ENCODE measurements at places on chromosomes 12 and 14.

GRCh38 chr14:76729953-76730505 is 31.2 kb upstream of the VASH1 start:
- no peak overlapping the region for H3K4me3 ChIP-seq
- no peak overlapping the region for H3K27ac ChIP-seq
- H3K36me3 ChIP-seq, result no peaks in the 10 kb centered on the region
- peaks cover 15% of the 10 kb centered on the region for H3K27me3 ChIP-seq
- H3K4me1 ChIP-seq, result no peaks in the 10 kb centered on the region

- no peak overlapping the region for H3K27ac ChIP-seq
- no peak overlapping the region for H3K4me3 ChIP-seq
- peaks cover 5% of the 10 kb centered on the region for H3K36me3 ChIP-seq
- H3K4me1 ChIP-seq, result no peaks in the 10 kb centered on the region
- no peak for DNase-seq
These were observed 46.6 kb downstream of the CFAP251 start for GRCh38 chr12:121964813-121965643.

DNA sequence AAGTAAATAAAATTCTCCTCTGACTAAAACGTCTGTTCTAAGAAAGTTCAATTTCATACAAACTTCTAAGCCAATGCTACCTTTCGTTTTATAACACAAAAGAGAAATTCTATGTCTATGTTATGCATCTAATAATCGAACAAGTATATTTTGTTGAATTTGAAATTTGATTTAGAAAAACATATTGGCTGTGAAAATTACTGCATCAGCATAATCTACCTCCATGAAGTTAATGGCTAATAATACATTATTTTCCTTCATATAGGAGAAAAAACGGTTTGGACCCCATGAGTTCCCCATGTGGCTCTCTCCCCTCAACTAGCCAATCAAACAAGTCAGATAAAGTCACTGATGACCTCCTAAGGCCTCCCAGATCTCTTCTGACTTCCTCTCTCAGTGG is 106.5 kb downstream of the KCNH5 start:
- H3K36me3 ChIP-seq, result no peaks in the 10 kb centered on the region
- no peak overlapping the region for H3K27ac ChIP-seq
- H3K4me3 ChIP-seq, result no peak overlapping the region
- no peaks in the 10 kb centered on the region for H3K4me1 ChIP-seq
- no peak for DNase-seq

- peaks cover 2% of the 10 kb centered on the region for H3K4me1 ChIP-seq
- H3K36me3 ChIP-seq, result peaks cover 1% of the 10 kb centered on the region
- no peak overlapping the region for H3K4me3 ChIP-seq
These were observed 56.1 kb downstream of the ESR2 start for GRCh38 chr14:64238049-64238448.

DNA sequence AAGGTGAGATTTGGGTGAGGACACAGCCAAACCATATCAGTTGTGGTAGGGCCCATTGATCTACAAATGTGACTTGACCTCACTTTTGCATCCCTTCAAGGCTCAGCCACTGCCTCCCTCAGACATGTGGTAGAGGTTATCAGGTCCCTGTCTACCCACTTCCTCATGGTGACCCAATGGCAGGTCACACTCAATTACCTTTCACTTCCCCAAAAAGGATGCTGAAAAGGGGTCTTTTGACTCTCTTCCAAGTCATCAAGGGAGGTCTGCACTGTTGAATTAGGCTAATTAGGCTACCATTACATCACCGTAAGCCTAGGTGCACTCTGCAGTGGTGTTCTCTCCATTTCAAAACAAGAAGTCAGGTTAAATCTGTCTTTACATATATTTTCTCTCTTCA is 22.6 kb upstream of the DRAM1 start:
- peaks cover 8% of the 10 kb centered on the region for H3K4me1 ChIP-seq
- H3K4me3 ChIP-seq, result no peak overlapping the region
- no peaks in the 10 kb centered on the region for H3K36me3 ChIP-seq
- H3K27me3 ChIP-seq, result no peaks in the 10 kb centered on the region

DNA sequence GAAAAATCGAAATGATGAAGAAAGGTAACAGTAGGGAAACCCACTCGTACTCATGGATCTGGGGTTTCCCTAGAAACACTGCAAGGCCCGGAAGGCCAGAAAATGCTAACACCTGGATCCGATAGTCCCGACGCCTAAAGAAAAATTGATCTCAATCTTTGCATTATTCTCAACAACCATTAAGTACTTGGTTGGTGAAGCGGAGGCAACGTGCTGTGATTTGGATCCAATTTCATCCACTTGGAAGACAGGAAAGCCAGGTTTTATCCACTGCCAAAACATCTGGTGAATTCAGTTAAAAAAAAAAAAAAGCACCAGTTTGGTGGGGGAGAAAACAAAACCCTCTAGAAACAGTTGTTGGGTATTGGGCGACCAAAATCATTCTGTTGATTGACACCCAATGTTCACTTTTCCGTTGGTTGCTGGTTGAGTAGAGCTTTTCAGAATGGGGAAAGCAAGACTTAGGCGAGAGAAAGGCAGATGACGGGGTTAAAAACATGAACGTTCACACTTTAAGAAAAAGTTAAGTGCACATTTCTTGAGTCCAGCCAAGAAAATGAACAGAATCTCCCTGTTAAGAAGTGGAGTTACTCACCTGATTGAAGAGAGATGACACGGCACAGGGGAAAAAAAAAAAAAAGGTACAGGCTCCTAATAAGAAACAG is 41.9 kb upstream of the MED13L start:
- no peak overlapping the region for H3K27ac ChIP-seq
- H3K4me1 ChIP-seq, result peaks cover 27% of the 10 kb centered on the region
- peaks cover 15% of the 10 kb centered on the region for H3K27me3 ChIP-seq
- no peak overlapping the region for H3K4me3 ChIP-seq
- H3K36me3 ChIP-seq, result no peaks in the 10 kb centered on the region
- no peak for DNase-seq

DNA sequence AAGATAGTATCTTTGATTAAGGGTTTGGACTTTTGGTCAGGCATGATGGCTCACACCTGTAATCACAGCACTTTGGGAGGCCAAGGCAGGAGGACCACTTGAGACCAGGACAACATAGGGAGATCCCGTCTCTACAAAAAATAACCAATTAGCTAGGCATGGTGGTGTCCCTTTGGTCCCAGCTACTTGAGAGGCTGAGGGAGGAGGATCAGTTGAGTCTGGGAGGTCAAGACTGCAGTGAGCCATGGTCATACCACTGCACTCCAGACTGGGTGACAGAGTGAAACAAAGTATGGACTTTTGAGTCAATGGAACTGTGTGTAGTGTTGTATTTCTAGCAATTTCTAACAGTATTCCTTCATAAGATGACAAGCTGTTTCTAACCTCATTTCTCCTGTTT is 38.7 kb upstream of the CCDC88C start:
- DNase-seq, result no peak
- H3K36me3 ChIP-seq, result peaks cover 43% of the 10 kb centered on the region
- H3K27me3 ChIP-seq, result no peaks in the 10 kb centered on the region
- peak overlapping the region; percentile 46 for H3K27ac ChIP-seq
- H3K4me1 ChIP-seq, result no peaks in the 10 kb centered on the region
- no peak overlapping the region for H3K4me3 ChIP-seq

GRCh38 chr12:70590549-70591226 is 46.5 kb downstream of the PTPRB start:
- no peaks in the 10 kb centered on the region for H3K4me1 ChIP-seq
- peaks cover 20% of the 10 kb centered on the region for H3K27me3 ChIP-seq
- no peak for DNase-seq

GRCh38 chr14:22500525-22500924 is 88.5 kb downstream of the DAD1 start:
- H3K36me3 ChIP-seq, result no peaks in the 10 kb centered on the region
- peaks cover 19% of the 10 kb centered on the region for H3K4me1 ChIP-seq
- no peaks in the 10 kb centered on the region for H3K27me3 ChIP-seq
- no peak overlapping the region for H3K4me3 ChIP-seq

- no peak for DNase-seq
- H3K4me1 ChIP-seq, result peaks cover 7% of the 10 kb centered on the region
- H3K27ac ChIP-seq, result no peak overlapping the region
- H3K36me3 ChIP-seq, result peaks cover 9% of the 10 kb centered on the region
- no peaks in the 10 kb centered on the region for H3K27me3 ChIP-seq
These were observed 94.5 kb upstream of the MON2 start for GRCh38 chr12:62372134-62372533.
